ENCODE measurements at places on chromosomes 16 and 17.

- DNase-seq: no peak
Observed at GRCh38 chr17:3512505-3513171, 36.8 kb downstream of the ASPA start.

DNA sequence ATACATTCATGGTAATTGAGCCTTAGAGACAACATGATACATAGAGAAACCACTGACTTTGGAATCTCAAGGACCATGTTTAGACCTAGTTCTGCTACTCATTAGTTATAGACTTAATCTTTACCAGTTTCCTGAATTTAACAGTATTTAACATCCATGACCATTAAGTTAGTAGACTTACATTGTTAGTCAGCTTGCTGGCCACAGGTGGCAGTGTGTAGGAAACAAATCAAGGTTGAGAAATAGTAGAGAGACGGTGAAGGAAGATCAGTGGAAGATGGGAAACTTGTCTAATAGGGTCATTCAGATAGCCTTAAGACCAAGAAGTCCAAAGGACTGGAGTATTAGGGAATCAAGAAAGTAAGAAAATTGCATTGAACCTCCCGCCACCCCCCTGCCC is 31.0 kb downstream of the OMG start:
- DNase-seq: no peak

GRCh38 chr17:80892019-80892855 is 99.4 kb upstream of the CHMP6 start:
- DNase-seq: peak; percentile 92

GRCh38 chr17:38724337-38724988 is 5.7 kb upstream of the CISD3 start:
- no peak for DNase-seq

DNA sequence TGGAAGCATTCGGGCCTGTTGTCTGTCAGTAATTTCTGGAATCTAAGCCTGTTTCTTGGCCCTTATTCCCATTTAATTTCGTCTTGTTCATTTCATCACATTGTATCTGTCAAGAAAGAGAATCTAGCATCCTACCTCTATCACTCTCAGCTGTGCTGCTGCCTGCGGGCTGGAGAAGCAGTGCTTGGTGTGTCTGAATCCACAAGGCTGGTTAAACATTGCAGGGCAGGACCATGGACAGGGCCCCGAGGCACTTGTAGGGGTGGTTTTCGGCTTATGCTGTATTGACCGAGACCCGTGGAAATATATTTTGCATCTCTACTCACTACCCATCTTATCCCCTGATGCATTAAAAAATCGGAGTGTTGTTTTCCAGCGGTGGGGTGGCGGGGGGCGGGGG is 3.1 kb downstream of the RAB11FIP4 start:
- no peak for DNase-seq

DNA sequence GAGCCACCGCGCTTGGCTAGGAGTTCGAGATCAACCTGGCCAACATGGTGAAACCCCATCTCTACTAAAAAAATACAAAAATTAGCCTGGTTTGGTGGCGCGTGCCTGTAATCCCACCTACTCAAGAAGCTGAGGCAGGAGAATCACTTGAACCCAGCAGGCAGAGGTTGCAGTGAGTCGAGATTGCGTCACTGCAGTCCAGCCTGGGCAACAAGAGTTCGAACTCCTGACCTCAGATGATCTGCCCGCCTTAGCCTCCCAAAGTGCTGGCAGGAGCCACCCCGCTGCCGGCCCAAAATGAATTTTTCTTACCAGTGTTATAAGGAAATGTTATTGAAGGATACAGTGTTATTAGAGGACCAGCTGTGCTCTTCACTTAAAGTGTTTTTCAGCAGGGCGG is 2.3 kb downstream of the NUP85 start:
- no peak for DNase-seq

- DNase-seq: no peak
Observed at GRCh38 chr17:2416010-2416734, 15.3 kb upstream of the MNT start.

- DNase-seq: no peak
Observed at GRCh38 chr17:44024271-44024663, 9.5 kb upstream of the TMEM101 start.

DNA sequence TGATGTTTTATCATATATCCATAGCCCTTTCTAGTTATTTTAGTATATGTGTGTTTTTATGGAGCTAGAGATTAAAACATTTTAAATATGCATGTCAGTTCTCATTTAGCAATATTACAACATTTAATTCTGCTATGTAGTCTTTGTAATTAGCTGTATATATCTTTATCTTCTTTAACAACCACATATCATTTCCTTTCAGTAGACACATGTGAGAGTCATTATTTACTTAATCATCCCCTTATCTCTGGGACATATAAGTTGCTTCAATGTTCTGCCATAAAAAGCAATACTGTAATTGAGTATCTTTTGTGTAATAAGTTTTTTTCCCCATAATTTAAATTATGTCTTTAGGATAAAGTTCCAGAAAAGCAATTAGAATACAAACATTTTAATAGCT is 52.0 kb upstream of the CLEC3A start:
- no peak for DNase-seq

DNA sequence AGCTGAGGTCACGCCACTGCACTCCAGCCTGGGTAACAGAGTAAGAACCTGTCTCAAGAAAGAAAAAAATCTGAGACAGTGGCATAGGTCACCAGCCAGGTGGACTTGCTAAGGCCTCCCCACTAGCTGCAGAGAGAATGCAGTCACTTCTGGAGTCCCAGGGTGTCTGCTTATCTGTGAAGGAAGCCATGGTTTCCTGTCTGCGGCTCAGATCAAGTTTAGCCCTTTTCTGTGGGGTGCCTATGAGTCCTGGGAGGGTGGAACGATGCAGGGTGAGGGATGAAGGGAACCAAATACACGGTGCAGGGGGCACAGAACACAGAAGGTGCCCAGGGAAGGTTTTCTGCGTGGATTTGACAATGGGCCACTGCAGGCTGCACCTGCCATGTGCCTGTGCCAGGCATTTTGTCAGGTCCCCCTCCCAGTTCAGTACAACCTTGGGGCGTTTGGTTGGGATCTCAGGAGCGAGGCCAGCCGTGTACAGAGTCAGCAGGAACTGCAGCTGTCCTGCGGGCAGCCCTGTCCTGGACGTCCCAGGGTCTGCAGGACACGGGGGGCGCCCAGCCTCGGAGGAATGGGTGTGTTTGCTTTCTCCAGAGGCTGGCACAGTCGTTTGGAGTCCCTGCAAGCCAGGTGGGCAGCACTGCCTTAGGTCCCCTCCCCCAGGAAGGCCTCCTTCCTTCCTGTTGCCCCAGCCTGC is 41.8 kb downstream of the RAB11FIP4 start:
- DNase-seq: no peak

- no peak for DNase-seq
Observed at GRCh38 chr16:9107025-9107970, 15.9 kb downstream of the HAPSTR1 start.

- DNase-seq: no peak
Observed at GRCh38 chr16:9409560-9410493, 318.4 kb downstream of the HAPSTR1 start.

DNA sequence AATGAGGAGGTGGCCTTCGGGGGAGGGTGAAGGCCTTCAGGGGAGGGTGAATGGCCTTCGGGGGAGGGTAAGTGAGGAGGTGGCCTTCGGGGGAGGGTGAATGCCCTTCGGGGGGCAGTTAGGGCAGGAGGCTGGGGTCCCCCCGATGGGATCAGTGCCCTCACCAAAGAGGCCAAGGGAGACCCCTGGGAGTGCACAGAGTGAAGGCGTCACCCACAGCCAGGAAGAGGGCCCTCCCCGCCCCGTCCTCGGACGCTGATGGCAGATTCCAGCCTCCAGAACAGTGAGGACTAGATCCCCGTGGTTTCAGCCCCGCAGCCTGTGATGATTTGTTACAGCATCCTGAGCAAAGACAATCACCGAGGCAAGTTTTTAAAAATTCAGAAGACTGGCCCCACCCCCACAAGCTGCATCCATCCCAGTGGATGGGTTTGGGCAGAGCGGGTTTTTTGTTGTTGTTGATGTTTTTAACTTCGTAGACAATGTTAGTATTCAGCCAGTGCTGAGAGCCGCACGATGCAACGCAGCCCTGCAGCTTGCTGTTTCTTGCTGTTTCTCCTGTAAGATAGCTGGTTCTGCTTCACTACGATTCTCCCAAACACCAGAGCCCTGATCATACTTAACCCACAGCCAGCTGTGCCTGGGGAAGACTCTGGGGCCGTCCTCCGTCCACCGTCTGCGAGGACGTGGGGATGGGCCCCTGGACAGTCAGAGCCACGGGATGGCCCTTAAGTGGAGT is 40.7 kb upstream of the CBFA2T3 start:
- no peak for DNase-seq

GRCh38 chr17:18182978-18183333 is 672 bp upstream of the ALKBH5 start:
- no peak for DNase-seq

- no peak for DNase-seq
Observed at GRCh38 chr16:58563775-58564174, 48.5 kb downstream of the SETD6 start.

DNA sequence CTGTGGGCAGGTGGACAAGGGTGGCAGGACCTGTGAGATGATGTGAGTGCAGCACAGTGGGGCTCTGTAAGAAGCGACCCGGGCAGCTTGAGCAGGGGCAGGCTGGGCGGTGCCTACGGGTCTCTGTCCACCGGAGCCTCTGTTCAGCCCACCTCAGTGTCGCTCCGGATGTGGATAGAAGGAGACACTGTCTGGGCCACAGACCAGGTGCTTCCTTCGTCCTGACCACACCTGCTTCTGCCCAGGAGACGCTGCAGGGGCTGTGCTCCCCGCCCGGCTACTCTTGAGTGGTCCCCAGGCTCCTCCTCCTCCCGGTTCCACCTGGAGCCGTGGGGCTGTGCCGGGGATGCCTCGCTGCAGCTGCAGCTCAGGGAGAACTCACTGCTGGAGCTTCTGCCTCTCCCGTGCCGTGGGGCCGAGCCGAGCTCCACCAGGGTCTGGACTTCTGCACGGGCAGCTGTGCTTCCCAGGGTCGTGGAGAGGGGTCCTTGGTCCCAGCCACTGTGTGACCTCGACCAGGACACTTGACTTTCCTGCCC is 21.5 kb downstream of the METRNL start:
- DNase-seq: no peak

DNA sequence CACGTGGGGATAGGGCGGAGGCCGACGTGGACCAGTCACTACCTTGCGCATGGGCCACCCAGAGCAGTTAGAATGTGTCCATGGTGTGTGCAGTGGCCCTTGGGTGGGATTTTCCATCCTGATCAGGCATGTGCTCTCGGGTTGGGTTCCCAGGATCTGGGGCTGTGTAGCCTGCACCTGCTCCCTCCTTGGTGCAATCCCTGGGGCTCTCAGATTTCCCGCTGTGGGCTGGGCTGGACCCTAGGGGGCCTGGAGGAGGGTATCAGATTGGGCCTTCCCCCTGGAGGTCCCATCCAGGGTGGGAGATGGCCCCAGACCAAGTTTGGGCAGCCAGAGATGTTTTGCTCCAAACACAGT is 1.3 kb downstream of the SMTNL2 start:
- DNase-seq: no peak

GRCh38 chr17:550041-550398 is 164.6 kb downstream of the VPS53 start:
- no peak for DNase-seq

Measured in GM12864 (cell line).